ENCODE measurements at places on chromosomes 5 and 9.

DNA sequence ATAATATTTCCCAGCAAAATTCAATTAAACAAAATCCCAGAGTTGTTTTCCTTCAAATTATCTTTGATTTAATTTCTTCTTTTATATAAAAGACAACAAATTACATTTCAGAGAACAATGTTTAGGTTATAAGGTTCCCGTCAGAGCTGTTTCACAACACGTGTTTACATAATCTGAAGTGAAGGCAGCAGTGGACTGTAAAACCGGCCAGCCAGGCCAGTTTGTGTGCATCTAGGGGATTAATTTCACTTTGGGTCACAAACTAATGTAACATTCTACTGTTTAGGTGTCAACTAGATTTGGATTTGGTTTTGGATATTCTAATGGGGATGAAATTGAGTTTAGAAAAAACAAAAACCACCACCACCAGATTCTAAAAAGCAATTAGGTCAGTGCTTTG lies 86.5 kb upstream of the PLPP1 start:
- no peak for DNase-seq

- no peak for DNase-seq
Observed at GRCh38 chr5:112848116-112848811, 12.8 kb upstream of the SRP19 start.

DNA sequence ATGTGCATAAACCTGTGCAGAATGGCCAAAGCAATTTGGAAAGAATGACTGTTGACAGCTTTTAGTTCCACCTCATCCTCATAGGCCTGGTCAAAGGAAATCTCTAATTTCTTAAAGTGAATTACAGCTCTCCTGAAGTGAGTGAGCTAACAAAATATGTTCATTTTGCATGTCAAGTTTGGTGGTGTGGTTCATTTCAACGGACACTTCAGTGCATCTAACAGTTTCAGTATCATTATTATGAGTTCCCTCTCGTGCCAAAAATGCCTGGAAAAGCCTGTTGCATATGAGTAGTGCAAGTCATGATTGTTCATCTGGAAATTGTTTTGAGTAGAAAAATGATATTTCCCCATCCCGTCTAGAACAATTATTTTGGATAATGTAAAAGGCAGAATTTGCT lies 53.2 kb upstream of the HMHB1 start:
- no peak for DNase-seq

GRCh38 chr5:6832994-6833393 lies 119.8 kb downstream of the TENT4A start:
- DNase-seq, result no peak

- DNase-seq, result no peak
Observed at GRCh38 chr5:158456756-158457155, 597.8 kb upstream of the CLINT1 start.

DNA sequence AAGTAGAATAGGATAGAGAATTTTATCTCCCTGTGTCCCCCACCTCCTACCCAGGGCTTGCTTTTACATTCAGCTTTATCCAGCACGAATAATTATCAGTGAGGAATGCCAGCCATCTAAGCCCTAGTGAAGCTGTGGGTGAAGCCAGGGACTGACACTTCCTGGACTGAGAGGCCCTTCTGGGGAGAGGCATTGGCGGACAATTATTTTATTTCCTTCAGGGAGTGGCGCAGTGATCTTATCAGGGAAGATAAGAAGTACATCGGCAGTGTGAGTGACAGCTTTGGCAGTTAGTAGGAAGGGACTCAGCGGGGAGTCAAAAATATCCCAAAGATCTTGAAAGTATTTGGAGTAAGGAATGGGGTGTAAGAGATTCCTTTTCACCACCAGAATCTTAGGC lies 34.9 kb upstream of the RPS23 start:
- DNase-seq, result no peak

All from activated CD8-positive, alpha-beta memory T cell treated with anti-CD3 and anti-CD28 coated beads for 24 hours (primary cell).